ENCODE measurements at places on chromosomes 2 and 18.

DNA sequence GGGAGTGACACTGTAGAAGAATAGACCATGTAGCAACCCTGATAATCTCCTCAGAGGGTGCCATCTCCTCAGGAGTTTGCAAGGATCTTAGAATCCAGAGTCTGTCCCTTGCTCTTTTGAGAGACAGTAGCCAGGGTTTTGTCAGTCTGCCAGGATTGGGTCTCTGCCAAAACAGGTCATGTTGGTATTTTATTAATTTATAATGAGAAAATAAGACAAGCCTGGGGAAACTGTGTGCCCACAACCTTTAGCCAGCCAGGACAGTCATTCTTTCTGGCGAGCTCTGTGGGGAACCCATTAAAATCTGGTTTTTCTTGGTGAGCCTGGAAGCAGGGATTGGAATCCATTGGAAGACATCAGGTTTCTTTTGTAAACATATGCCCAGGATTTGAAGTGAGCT is 78.6 kb downstream of the PTPRM start:
- no peaks in the 10 kb centered on the region for H3K27me3 ChIP-seq
- H3K27ac ChIP-seq, result no peak overlapping the region
- peaks cover 20% of the 10 kb centered on the region for H3K4me1 ChIP-seq
- H3K36me3 ChIP-seq, result peaks cover 3% of the 10 kb centered on the region
- DNase-seq, result no peak

DNA sequence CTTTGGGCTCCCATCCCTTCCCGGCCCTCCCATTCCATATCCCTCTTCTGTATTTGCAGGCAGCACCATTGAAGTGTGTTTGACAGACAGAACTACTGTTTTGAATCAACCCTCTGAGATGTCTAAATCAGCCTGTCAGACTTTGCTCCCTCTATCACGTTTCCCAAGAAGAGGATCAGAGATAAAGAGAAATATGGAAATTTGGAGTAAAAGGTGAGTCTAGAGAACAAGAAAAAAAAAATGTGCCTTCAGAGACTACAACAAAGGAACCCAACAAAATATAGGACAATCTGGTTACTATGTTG is 133.4 kb upstream of the NCK2 start:
- no peak overlapping the region for H3K27ac ChIP-seq
- no peaks in the 10 kb centered on the region for H3K4me1 ChIP-seq
- H3K27me3 ChIP-seq, result peaks cover 15% of the 10 kb centered on the region
- H3K36me3 ChIP-seq, result no peaks in the 10 kb centered on the region
- DNase-seq, result no peak

- no peak overlapping the region for H3K27ac ChIP-seq
- H3K4me1 ChIP-seq, result peaks cover 40% of the 10 kb centered on the region
- no peak for DNase-seq
- peaks cover 2% of the 10 kb centered on the region for H3K36me3 ChIP-seq
- no peak overlapping the region for H3K4me3 ChIP-seq
- no peaks in the 10 kb centered on the region for H3K27me3 ChIP-seq
Measured at GRCh38 chr2:171154348-171154747, 6.3 kb downstream of the TLK1 start.

GRCh38 chr2:208983486-208983885 is 440.4 kb upstream of the MAP2 start:
- H3K27me3 ChIP-seq, result no peaks in the 10 kb centered on the region
- no peaks in the 10 kb centered on the region for H3K36me3 ChIP-seq
- no peak overlapping the region for H3K27ac ChIP-seq
- H3K4me1 ChIP-seq, result no peaks in the 10 kb centered on the region

- no peaks in the 10 kb centered on the region for H3K27me3 ChIP-seq
- no peak for DNase-seq
- peak overlapping the region; percentile 17 for H3K27ac ChIP-seq
Measured at GRCh38 chr18:52286675-52287074, 53.3 kb upstream of the DCC start.
